Activated CD4-positive, alpha-beta T cell treated with anti-CD3 and anti-CD28 coated beads for 4 hours (primary cell): ENCODE measurements at places on chromosomes 13 and 19.

DNA sequence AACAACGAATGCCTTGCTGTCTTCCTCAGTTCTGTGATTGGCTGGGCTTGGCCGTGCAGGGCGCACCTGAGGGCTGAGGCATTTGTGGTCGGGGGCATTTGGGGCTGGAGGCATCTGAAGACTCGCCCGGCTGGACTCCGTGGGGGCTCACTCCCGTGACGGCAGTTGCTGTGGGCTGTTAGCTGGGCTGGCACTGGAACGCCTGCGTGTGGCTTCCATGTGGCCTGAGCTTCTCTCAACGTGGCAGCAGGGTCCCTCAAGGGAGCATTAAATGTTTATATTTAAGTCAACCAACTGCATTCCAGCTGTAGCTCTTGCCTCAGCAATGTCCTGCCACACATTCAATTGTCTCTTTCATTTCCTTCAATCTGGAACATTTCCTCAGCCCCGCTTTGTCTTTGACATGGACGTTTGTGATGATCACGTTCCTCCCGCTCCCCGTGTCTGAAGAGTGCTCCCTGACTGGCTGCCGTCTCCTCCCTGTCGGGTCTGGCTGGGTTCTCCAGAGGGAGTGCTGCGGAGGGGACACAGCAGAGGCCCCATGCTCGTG is 21.0 kb downstream of the CCDC8 start:
- no peak for DNase-seq

DNA sequence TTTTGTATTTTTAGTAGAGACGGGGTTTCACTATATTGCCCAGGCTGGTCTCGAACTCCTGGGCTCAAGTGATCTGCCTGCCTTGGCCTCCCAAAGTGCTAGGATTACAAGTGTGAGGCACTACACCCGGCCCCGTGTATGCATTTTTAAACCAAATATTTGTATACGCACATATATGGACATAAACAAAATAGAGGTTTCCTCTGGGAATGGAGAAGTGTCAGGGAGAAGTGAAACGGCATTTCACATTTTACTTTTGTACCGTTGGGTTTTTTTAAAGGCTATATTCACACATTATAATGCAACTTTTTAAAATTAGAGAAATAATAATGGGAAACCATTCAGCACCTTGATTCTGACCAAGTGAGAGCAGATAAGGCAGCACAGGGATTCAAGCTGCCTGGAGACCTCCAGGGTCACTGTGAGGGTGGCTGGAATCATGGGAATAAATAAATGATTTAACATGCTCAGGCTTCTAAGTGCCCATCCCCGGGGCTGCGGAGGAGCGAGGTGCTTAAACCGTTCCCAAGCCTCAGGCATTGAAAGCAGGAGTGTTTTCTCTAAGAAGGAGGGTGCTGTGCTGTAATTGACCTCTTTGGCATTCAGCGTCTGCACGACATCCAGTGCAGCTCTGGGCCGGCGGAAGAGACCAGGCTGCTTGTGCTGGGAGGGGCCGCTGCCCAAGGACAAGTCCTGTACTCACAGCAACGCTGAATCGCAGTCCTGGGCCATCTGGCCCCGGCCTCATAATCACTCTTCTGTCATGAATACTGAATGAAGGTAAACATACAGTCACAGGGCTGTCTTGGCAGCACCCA is 24.7 kb downstream of the GPR42 start:
- no peak for DNase-seq

DNA sequence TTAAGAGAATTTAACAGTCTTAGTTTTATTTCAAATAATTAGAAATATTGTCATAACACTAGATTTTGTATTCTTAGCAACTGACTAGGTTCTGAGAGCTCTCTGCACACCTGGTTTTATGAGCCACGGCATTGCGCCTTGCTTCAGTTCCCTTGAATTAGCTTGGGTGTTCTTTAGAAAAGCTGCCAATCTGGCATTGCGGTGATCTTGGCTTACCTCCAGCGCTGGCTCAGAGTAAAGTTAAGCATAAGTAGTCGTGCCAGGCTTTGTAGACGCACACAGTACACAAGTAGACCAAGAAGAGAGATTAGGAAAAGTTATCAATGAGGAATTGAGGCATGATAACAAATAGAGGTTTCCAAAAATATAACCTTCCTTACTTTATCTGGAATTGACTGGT is 45.7 kb downstream of the TPP2 start:
- no peak for DNase-seq

- no peak for DNase-seq
Observed at GRCh38 chr19:13506471-13506820, at the start of gene CACNA1A. Gene CACNA1A (minus strand): TSS chr19:13506479. CDS start chr19:13506224, 255 bp downstream.

- no peak for DNase-seq
Observed at GRCh38 chr19:49371184-49371583, 7.5 kb downstream of the DKKL1 start.
